ENCODE measurements at places on chromosomes 4 and X.

DNA sequence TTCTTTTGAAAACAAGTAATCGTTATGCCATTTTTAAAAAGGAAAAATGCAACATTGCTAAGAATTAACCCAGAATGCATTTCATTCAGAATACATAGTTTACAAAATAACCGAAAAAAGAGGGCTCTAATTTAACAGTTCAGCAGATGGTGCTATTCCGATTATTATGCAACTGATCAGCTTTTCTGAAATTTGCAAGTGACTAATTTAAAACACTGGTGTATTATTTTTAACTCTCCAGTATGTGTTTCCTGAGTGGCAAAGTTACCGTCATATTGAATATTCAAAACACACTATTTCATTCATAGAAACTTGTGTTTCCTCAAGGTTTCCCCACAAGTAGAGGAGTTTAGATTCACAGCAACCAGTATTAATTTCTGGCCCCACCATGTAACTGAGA is 21.1 kb downstream of the ZBTB49 start:
- DNase-seq, result no peak

DNA sequence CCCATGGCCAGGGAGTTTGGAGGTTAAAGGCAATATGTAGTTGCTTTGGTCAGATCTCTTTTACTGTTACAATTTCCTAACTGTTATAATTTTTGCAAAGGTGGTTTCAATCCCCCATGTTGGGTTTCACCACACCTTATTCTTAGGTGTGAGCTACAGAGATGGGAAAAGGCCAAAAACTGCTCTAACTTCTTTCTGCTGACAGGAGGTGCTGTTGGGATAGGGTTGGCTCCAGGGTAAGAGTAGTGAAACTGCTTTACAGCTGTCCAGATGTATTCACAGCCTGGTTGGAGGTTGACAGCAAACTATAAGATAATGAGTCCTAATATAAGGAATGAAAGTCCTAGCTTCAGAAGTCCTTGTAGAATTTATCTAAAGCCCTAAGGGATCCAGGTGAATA is 181.3 kb upstream of the TEX13D start:
- no peak for DNase-seq

DNA sequence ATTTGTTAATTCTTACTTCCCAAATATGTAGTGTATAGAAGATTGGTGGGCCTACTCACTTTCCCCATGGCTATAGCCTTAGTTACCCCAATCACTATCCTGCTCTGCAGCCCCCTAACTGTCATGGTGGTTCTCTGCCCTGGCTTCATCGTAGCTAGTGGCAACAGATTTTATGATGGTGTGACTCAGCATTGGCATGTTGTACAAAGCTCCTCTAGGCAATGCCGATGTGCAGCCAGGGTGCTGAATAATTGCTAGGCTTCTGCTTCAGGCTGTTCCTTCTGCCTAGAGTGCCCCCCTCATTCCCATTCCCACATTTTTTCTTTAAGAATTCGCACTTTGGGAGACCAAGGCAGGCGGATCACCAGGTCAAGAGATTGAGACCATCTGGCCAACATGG is 35.2 kb downstream of the AFF2 start:
- DNase-seq, result peak; percentile 33

DNA sequence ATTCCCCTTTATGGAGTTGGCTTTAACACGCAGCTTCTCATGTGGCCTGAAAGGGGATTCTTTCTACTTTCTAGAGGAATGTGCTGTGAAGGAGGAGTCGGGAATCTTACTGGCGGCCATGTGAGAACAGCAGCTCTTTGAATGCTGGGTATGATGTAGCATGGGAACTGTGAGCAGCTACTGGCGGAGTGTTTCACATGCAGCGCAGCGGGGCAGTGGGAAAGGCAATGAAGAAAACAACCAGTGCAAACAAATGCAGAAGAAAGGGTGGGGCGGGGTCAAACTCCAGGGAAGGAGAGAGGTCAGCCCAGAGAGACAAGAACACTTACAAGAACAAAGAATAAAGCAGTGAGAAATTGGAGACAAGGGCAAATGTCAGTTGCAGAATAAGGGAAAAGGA is 363.8 kb upstream of the FTHL17 start:
- DNase-seq, result peak; percentile 47

GRCh38 chrX:124212622-124213021 is 119.8 kb upstream of the TEX13D start:
- DNase-seq, result peak; percentile 39

GRCh38 chrX:40174854-40175510 is 77.2 kb upstream of the BCOR start:
- DNase-seq, result peak; percentile 59

GRCh38 chr4:5782829-5783476 is 72.0 kb downstream of the EVC start:
- no peak for DNase-seq

GRCh38 chrX:19795307-19795706 is 92.1 kb downstream of the SH3KBP1 start:
- DNase-seq, result no peak

- peak; percentile 48 for DNase-seq
Measured at GRCh38 chrX:112846187-112846586, 5.6 kb upstream of the AMOT start.

GRCh38 chr4:56552273-56552672 is 46.7 kb downstream of the ARL9 start:
- DNase-seq, result peak; percentile 20

GRCh38 chr4:156901871-156902270 is 69.7 kb downstream of the PDGFC start:
- peak; percentile 46 for DNase-seq

GRCh38 chrX:7085879-7086278 is 61.6 kb upstream of the STS start:
- no peak for DNase-seq

- DNase-seq, result no peak
Measured at GRCh38 chrX:11375614-11376119, 82.5 kb downstream of the AMELX start.

- no peak for DNase-seq
Measured at GRCh38 chr4:81494031-81494431, 22.3 kb upstream of the RASGEF1B start.

DNA sequence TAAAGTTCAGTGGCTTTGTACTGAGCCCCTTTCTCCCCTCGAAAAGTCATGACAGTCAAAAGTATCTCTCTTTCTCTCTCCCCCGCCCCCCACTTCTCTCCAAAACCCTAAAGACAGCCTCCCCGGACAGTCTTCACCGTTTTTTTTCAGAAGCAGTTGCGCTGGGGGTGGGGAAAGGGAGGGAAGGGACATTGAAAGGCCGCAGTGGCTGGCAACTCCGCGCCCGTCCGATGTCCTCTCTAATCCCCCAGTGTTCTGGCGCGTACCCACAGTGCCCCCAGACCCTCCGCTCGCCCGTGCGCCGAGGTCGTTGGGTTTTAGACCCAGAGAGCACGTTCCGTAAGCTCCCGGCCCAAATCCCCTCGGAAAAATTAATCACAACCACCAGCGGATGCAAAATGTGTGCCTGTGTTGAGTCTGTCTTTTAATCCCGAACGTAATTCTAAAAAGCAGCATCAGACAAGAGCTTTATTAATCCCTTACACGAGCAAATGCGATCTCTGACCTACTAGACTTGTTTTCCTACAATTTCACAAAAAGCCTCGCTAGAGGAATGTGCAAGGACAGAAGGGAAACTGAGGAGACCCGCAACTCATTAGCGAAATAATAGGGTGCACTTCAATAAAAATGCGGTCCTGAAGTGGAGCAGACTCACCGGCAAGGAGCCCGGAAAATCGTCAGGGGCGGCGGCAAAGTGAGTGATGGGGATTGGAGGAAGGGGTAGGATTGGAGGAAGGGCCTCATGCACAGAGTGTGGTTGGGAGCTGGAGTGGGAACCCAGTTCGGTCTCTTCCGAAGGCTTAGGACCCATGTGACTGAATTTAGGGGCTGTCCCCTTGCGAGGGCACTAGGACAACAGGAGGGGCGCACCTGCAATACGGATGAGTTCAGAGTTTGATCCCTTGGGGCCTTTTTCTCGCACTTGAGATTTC is 12.2 kb upstream of the PRDM8 start:
- peak; percentile 44 for DNase-seq

GRCh38 chr4:149555146-149555545 is 260.5 kb downstream of the IQCM start:
- no peak for DNase-seq

DNA sequence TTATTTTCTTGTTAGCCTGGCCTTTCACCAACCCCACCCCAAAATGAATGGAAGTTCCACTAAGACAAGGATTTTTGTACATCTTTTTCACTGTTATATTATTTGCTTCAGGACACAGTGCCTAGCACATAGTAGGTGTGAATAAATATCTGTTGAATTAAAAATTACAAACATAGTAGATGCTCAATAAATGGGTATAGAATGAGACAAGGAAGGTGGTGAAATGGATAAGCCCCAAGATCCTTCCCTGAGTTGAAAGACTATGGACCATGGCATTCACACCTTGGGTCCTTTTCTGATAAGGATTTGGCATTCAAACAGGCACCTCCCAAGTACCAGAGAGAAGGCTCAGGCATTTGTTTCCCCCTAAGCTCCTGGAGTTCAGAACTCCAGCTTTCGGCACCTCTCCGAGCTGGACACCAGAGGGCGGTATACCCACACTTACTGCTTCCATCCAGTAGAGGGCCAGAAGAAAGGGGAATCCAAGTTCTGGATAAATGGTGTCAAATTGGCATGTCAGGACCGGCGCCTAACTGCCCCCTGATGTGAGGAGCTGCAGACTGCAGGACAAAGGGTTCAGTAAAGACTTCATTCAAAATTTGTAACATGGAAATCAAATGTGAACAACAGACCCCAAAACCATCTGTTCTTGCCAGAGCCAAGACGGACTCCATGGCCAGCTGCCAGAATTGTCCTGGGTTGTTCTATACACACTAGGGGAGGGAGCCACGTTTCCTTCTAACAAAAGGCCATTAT is 193.0 kb downstream of the GPC3 start:
- DNase-seq, result peak; percentile 63
